MG63 (cell line): ENCODE measurements at places on chromosomes 7 and 10.

DNA sequence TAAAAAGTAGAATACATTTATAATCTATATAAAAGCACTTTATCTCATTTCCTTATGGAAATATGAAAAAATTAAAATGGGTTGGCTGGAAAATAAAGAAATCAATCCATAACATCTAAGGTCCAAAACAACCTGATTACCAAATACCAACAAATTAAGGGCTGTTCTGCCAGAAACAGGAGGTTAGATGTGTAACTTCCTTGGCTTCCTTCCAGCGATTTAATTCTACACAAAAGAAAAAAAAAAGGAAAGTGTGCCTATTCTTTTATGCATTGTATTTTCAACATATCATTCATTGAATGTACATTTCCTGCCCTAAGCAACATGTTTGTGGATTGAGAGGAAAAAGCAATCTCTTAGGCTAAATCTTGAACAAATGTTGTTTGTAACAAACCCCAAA, 36.2 kb upstream of the USP6NL start:
- DNase-seq, result no peak

DNA sequence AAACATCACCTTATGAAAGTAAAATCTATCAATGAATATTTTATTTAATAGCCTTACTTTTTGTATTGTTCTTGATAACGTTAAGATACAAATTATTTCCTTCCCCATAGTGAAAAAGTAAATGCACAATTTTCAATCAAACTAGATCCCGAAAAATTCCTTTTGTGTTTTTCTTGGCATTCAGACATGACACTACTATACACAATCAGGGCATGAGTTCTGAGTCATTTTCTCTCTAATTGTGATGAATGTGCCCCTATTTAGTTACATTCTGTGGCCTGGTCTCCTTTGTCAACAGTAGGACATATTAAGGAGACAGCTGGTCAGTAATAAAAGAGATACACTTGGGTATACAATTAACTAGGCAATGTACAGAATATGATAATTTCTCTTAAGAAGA, 19.8 kb downstream of the COL1A2 start:
- no peak for DNase-seq

GRCh38 chr7:155984609-155985405, 172.5 kb upstream of the SHH start:
- DNase-seq, result no peak

- DNase-seq, result peak; percentile 57
These were observed 1.8 kb downstream of the SNCG start for GRCh38 chr10:86960003-86960862.

- no peak for DNase-seq
These were observed 26.3 kb upstream of the PITRM1 start for GRCh38 chr10:3198900-3199299.

DNA sequence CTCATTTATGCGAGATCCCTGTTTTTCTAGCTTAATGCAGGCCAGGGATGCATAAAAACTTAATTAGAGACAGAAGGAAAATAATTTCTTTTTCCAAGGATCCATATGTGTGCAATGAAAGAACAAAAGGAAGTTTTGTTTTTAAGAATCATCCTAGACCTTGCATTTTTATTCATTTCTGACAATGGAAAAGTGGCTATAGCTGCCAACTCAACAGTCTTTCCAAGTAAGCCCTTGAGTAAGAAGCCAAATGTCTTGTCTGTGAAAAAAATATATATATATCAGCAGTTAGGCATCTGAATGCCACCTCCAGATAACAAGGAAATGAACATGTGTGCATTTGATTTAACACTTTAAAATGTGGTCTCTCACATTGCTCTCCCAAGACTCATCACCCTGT, 1397.6 kb downstream of the GATA3 start:
- no peak for DNase-seq

DNA sequence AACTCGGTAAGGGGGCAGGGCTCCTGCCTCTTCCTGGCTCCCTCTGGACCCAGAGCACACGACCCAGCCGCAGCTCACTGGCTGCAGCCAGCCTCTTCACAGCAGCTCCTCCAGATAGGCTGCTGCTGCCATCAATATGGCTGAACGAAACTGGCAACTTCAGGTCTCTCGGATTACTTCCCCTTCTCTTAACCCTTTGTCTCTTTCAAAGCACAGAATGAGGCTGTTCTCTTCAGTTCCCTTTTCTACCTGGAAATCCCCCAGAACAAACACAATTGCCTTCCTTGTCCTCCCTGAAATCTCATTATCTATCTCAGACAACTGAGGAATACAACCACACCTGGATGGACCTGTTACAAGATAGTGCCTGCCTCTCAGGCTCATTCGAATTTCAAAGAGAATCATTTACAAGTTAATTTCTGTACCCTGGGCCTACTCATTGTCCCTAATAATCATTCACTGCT, 193.4 kb upstream of the MBL2 start:
- no peak for DNase-seq

DNA sequence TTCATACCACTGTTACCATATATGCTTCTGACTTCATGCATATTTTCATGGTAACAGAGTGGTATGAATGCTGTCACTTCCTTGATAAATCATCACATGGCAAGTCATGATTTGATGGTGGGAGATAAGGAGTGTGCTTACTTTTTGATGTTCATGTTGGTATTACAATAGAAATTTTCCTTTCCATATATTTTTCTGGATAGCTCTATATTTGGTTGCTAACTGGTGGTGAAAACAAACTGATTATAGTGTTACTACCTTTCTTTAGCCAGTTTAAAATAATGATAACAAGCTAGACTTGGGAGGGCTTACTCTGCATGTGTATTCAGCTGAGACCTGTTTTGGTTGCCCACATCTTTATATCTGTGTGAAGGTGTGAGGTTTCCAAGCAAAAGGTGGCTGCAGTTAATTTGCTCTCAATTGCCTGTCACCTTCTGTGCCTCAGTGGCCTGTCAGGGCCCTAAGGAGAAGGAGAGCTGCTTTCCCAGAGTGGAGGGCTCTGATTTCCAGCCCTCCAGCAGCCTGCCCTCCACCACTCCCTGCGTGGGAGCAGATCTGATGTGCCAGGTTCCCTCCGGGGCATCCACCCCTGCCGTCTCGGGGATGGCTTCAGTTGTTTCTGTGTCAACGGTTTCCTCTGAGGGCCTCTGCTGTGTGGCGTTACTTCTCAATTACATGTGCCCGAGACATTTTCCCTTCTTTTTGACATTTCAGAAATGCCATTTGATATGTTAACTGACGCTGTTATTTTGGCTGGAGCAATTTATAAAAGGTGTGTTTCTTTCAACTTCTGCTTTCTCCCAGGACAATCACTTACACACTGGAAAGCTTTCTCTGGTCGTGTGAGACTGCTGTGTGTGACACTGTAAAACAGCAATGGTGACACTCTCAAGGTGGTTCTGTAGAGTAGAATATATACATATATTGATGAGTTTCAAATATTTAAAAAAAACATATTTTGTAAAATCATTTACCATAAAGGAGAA, 107.7 kb upstream of the KLF6 start:
- no peak for DNase-seq

GRCh38 chr7:135181261-135181928, 10.9 kb upstream of the CYREN start:
- no peak for DNase-seq

- no peak for DNase-seq
These were observed 72.7 kb downstream of the VOPP1 start for GRCh38 chr7:55499591-55499990.

- no peak for DNase-seq
These were observed 56.6 kb downstream of the CHRM2 start for GRCh38 chr7:136925044-136925443.

DNA sequence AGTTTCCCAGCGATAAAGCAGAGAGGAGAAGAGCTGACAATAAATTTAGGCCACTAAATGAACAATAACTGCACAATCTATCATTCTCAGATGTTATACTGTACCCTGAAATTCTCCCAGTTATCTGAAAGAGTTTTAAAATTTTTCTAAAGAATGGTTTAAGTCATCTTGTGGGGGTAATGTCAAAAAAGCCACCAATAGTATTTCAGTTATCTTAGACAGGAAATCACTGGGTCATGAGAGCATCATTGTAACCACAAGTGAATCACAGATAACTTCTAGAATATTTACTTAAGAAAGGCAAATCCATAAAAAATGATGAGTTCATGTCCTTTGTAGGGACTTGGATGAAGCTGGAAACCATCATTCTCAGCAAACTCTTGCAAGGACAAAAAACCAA, 147.1 kb downstream of the DNAJB9 start:
- no peak for DNase-seq

DNA sequence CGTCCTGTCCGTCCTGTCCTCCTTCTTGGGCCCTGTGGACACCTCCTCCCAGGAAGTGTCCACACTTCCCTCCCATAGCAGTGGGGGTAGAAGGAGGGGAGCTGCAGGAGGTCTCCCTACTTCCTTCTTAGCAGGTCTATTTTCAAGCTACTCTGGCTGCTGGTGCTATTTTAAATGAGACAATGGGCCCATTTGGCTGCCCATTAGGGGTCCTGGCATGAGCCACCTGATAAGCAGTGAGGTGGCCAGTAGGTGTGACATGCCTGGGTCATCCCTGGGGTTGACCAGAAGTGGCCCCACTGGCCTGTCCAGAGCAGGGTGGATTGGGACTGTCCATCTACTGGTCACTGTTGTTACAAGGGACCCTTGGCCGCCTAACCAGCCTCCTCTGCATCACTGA, 75.2 kb downstream of the COL13A1 start:
- no peak for DNase-seq

- no peak for DNase-seq
These were observed 32.2 kb downstream of the CSGALNACT2 start for GRCh38 chr10:43170491-43170890.

DNA sequence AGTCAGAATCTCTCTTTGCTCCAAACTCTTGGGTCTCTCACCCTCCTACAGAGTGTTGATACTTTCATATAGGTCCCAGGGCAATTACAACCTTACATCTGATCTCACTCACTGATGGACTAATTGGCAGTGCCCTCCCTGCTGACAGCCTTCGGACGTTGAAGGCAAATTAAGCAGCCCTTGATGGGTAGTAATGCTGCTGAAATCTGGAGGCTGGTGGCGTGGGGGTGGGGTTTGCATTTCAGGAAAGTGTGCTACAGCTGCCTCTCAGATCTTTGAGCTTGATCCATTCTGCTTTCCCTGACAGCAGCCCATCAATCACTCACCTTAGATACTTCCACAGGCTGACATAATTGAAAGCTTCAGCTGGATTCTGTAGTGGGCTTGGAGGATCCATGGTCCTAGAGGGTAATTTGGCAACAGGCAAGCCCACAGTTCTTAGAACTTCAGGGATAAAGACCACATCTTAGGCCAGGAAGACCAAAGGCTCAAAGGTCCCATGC, 349.1 kb upstream of the PODXL start:
- no peak for DNase-seq

- DNase-seq, result no peak
These were observed 6.3 kb upstream of the CAMK2B start for GRCh38 chr7:44331682-44332081.

DNA sequence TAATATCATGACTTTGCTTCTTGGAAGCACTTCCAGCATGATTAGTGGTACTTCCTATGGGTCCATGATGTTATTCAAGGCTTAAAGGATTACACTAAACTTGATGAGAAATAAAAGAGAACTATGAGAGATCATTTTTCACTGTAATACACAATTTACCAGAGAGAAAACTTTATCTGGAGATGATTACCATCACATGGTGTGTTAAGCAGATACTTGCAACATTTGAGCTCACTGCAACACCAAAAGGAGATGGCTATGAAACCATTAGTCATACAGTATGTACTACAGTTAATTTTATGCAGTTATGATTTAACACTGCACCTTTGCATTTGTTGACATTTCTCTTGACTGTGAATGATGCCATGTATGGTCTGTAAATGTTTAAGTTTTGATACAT, 311.3 kb upstream of the AOAH start:
- DNase-seq, result no peak

GRCh38 chr7:151425670-151426440, 14.1 kb downstream of the CRYGN start:
- DNase-seq, result peak; percentile 64

GRCh38 chr10:5659702-5660528, 6.5 kb downstream of the ASB13 start:
- peak; percentile 23 for DNase-seq

- peak; percentile 26 for DNase-seq
These were observed 135.8 kb downstream of the CNNM2 start for GRCh38 chr10:103053659-103054581.

DNA sequence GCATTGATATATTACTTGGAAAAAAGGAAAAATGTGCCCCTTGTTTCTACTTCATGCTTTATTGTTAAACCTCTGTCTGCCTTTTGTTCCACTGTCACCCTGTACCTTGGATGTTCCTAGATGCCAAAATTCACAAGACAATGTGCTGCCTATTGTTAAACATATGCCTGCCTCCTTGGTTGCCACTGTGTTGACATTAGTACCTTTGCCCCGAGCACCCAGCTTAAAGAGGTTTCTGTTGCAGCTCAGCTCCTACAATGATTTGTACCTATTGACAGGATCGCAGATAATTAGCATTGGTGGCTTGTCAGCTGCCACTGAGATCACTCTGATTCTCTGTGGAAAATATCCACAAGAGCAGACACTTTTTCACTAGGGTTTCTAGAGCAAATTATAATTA, 188.0 kb downstream of the KCND2 start:
- no peak for DNase-seq

DNA sequence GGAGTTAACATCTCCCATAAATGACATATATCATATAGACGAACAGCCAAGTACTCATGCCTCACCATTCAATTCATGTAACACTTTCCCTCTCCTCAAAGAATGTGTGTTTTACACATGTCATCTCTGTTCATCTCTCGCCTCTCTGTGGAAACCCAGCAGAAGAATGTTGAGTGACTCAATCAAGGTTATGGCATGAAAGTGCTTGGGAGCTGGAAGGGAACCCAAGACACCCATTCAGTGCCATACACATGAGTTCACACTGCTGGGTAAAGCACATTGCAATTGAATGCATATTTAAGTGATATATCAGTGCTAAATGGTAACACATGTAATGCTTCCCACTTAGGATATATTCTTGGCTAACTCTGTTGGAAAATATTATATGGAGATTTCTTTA, 322.9 kb downstream of the PTEN start:
- DNase-seq, result peak; percentile 43

DNA sequence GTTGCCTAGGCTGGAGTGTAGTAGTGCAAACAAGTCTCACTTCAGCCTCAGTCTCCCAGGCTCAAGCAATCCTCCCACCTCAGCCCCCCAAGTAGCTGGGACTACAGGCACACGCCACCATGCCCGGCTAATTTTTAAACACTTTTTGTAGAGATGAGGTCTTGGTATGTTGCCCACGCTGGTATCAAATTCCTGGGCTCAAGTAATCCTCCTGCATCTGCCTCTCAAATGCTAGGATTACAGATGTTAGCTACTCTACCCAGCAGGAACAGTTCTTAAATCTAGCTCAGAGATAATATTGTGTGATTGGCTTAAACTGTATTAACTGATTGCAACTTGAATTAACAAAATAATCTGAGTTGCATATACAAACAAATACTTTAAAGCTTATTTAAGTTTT, 82.9 kb downstream of the CDK14 start:
- DNase-seq, result no peak

GRCh38 chr10:49184642-49185111, 3.5 kb downstream of the TMEM273 start:
- no peak for DNase-seq

- no peak for DNase-seq
These were observed 82.8 kb downstream of the CACNA2D1 start for GRCh38 chr7:82360591-82361368.

GRCh38 chr7:73353243-73353642, 25.3 kb downstream of the FKBP6 start:
- no peak for DNase-seq
